HFFc6 (cell line): ENCODE measurements at places on chromosomes 6 and 20. TPM values are rescaled to one million over a fixed set of nuclear protein-coding genes. Genes with fewer than 3 reads are reported as not detected.

GRCh38 chr6:110102411-110102810 lies 77.1 kb downstream of the WASF1 start:
- DNase-seq, result no peak
- H3K4me1 ChIP-seq, result peaks cover 5% of the 10 kb centered on the region
- no peaks in the 10 kb centered on the region for H3K27me3 ChIP-seq
- peaks cover 10% of the 10 kb centered on the region for H3K36me3 ChIP-seq
- no peak overlapping the region for H3K4me3 ChIP-seq

GRCh38 chr6:117270055-117270842 lies 4.9 kb downstream of the VGLL2 start:
- H3K27ac ChIP-seq, result no peak overlapping the region
- DNase-seq, result no peak
- no peak overlapping the region for H3K4me3 ChIP-seq
- peaks cover under 1% of the 10 kb centered on the region; the same call in 1 of the 2 replicates for H3K4me1 ChIP-seq

DNA sequence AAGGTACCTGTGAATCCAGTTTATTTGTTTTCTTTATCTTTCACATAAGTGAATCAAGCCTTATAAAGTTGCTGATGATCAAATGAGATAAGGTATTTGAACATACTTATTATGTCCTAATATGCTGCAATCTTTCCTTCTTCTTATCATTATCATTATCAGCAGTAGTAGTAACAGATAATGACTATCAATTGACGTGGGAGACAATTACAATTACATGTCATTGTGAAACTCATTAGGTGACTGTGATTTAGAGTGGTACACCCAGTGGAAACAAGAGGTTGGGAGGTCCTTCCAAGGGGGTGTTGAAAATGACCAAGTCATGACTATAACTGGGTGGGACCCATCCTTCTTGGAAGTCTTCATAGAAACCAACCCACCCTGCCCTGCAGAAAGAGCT lies 2.8 kb downstream of the CLIC5 start:
- H3K27me3 ChIP-seq, result peaks cover 22% of the 10 kb centered on the region
- no peak for DNase-seq
- H3K4me1 ChIP-seq, result peaks cover 6% of the 10 kb centered on the region
- no peak overlapping the region for H3K27ac ChIP-seq

DNA sequence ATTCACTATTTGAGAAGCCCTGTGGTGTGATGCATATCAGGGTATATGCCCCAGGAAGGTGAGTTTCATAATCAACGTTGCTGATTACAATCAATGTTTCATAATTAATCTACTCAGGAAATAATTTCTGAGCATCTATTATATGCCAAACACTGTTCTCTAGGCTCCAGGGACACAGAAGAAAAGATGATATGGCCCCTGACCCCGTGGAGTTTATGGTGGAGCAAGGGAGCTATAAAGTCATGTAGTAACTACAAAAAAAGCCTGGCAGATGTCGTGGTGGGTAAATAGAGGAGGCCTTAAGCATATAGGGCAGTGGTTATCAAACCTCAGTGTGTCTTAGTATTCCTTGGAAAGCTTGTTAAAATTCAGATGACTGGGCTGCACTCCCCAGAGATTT lies 40.1 kb upstream of the BCAS1 start:
- H3K4me1 ChIP-seq, result peaks cover 10% of the 10 kb centered on the region
- no peaks in the 10 kb centered on the region for H3K36me3 ChIP-seq
- no peak overlapping the region for H3K27ac ChIP-seq
- H3K4me3 ChIP-seq, result no peak overlapping the region

DNA sequence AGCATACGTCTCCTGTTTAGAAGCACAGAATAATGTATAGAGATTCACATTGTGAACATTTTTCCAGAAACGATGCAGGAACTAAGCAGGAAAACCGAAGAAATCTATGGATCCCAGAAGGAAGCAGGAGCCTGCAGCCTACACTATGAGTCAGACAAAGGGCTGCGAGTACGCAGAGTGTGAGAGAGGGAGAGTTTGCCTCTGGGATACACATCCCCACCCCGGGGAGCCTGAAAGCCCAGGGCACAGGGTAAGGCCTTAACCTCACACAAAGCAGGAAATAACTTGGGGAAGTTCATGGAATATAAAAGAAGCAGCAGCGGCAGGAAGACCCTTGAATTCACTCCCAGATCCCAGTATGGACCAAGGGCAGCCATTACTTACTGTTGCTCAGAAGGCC lies 842.1 kb upstream of the MANEA start:
- no peak overlapping the region for H3K27ac ChIP-seq
- no peak overlapping the region for H3K4me3 ChIP-seq
- DNase-seq, result no peak
- no peaks in the 10 kb centered on the region; the same call in 1 of the 2 replicates for H3K27me3 ChIP-seq

DNA sequence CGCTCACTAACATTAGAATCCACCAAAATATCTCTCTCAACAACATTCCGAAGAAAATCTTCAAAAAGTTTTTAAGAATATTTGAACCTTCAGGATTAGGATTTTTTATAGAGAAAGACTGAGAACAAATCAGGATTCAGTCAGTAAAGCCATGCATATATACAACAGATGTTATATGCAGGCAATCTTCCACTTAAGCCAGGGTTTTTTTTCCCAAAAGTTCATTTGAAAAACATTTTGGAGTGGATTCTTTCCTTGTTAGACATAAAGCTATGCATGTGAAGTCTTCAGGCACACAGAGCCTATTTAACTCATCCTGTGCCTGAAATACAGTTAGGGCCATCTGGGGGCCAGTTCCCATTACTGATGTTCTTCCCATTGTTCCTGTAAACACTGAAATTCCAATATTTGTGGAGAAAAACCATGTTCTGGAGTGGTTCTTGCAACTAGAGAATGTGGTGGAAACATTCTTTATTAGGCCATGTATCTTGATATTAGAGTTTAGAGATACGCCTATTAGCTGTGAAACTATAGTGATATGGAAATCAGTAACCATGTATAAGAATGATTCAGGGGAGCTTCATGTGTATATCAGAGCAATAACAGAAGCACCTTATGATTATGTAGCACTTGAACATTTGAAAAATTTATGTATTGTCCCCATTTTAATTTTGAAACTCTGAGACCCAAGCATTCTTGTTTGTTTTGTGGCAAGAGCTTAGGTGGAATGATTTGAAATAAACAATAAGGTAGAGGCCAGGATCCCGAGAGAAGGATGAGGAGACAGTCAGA lies 61.7 kb downstream of the PLEKHG1 start:
- H3K27me3 ChIP-seq, result peaks cover 5% of the 10 kb centered on the region
- no peak overlapping the region for H3K4me3 ChIP-seq
- H3K27ac ChIP-seq, result no peak overlapping the region
- no peak for DNase-seq
- no peaks in the 10 kb centered on the region for H3K36me3 ChIP-seq

DNA sequence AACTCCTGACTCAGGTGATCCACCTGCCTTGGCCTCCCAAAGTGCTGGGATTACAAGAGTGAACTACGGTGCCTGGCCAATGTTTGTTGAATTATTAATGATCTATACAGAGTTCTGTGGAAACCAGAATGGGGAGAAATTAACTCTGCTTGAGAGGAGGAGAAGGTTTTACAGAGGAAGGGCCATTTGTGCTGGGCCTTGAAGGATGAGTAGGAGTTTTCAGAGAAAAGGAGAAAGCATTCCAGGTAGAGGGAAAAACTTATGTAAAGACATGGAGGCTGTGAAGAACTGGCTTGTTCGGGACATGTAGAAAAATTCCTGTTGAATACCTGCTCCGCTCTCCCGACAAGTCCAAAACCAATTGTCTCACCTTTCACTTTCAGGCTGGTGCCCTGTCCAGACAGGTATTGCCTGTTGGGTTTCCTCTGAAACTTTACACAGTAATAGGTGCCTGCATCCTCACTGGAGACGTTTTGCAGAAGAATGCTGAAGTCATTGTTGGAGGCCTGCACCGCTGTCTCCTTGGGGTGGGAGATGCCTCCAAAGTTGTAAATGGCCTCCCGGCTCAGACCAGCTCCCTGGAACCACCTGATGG lies 11.3 kb upstream of the NSFL1C start:
- DNase-seq, result no peak
- H3K4me1 ChIP-seq, result peaks cover 36% of the 10 kb centered on the region
- H3K27ac ChIP-seq, result peak overlapping the region; percentile 78; the same call in 1 of the 2 replicates
- H3K4me3 ChIP-seq, result no peak overlapping the region
- no peaks in the 10 kb centered on the region for H3K36me3 ChIP-seq

DNA sequence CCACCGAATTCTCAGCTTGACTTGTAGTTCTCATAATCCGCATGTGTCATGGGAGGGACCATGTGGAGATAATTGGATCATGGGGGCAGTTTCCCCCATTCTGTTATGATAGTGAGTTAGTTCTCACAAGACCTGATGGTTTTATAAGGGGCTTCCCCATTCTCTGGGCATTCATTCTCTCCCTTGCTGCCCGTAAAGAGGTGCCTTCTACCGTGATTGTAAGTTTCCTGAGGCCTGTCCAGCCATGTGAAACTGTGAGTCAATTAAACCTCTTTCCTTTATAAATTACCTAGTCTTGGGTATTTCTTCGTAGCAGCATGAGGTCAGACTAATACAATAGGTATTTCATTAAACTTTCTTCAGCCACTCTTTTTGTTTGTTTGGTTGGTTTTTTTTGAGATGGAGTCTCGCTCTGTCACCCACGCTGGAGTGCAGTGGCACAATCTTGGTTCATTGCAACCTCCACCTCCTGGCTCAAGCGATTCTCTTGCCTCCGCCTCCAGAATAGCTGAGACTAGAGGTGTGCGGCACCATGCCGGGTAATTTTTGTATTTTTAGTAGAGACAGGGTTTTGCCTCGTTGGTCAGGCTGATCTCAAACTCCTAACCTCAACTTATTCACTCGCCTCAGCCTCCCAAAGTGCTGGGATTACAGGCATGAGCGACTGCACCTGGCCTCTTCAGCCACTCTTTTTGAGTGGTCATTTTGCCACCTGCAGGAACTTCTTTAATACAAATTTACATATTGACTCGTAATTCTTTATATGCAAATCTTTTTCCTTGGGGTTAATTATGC lies 36.3 kb downstream of the GSTA2 start:
- H3K36me3 ChIP-seq, result no peaks in the 10 kb centered on the region
- DNase-seq, result no peak
- H3K27me3 ChIP-seq, result no peaks in the 10 kb centered on the region; the same call in 1 of the 2 replicates
- peaks cover 34% of the 10 kb centered on the region for H3K4me1 ChIP-seq
- no peak overlapping the region for H3K4me3 ChIP-seq

- H3K27me3 ChIP-seq, result peaks cover 13% of the 10 kb centered on the region
- peaks cover 60% of the 10 kb centered on the region for H3K36me3 ChIP-seq
- peak overlapping the region; percentile 99 for H3K27ac ChIP-seq
- peaks cover 66% of the 10 kb centered on the region for H3K4me1 ChIP-seq
Observed at GRCh38 chr20:31548820-31549512, 34.7 kb downstream of the HM13 start.

- no peak overlapping the region for H3K4me3 ChIP-seq
- H3K27me3 ChIP-seq, result peaks cover 35% of the 10 kb centered on the region
- no peak for DNase-seq
- H3K36me3 ChIP-seq, result no peaks in the 10 kb centered on the region
- no peak overlapping the region for H3K27ac ChIP-seq
- no peaks in the 10 kb centered on the region for H3K4me1 ChIP-seq
Observed at GRCh38 chr6:37766717-37767116, 52.8 kb upstream of the ZFAND3 start.

DNA sequence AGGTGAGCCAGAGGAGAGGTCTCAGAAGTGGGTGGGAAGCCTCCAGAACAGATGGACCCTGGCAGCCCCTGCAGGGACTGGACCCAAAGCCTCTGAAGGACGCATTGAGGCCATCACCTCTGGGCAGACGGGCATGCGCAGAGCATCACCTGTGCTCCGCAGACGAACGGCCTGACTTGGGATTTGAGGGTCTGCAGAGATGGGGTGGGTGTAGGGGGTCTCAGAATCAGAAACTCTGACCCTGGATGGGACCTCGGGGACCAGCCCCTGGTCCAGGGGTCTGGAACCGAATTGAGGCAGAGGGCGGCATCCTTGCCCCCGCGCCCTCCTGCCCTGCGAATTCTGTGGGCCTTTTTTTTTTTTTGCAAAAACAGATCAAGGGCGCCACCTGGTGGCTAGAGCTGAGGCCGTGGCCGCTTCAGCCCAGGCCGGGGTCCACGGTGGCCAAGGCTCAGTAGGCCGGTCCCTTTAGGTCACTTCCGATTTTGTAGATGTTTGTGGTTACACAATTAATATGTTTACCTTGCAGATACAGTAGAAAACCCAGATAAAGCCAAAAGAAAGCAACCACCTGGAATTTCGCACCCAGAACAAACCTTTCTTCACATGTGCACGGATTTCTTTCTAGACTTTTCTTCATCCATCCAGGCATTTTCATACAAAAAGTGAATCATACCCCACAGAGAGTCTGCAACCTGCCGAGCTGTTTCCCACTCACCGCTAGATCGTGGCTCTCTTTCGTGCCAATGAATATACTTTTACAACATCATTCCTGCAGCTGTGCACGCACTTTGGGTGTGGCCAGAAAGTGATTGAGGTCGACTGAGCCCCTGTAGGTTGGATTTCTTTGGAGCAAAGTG lies 25.9 kb downstream of the ZBP1 start:
- no peaks in the 10 kb centered on the region for H3K4me1 ChIP-seq
- H3K27me3 ChIP-seq, result peaks cover 14% of the 10 kb centered on the region; the same call in 1 of the 2 replicates
- no peaks in the 10 kb centered on the region for H3K36me3 ChIP-seq
- DNase-seq, result no peak

DNA sequence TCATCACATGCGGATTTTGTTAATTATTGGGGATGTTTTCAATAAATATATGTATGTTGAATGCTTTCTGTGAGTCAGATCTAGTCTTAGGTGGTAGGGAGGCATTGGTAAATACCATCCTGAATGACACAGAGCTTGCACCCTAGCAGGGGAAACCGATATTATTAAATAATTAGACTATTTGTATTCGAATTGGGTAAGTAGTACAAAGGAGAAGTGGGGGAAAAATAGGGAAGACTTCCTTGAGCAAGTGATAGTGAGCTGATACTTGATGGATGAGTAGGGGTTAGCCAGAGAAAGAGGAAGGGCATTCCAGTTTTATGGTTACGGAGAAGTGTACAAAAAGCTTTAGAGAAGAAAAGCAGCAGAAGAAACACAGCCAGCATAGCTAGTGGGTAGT lies 1.5 kb downstream of the RIOK1 start:
- no peaks in the 10 kb centered on the region; the same call in 1 of the 2 replicates for H3K27me3 ChIP-seq
- peak overlapping the region; percentile 93 for H3K4me3 ChIP-seq
- no peak for DNase-seq

GRCh38 chr6:3001773-3002293 lies 2.1 kb downstream of the NQO2 start:
- no peaks in the 10 kb centered on the region for H3K27me3 ChIP-seq
- peak overlapping the region; percentile 79 for H3K27ac ChIP-seq
- H3K4me1 ChIP-seq, result peaks cover 35% of the 10 kb centered on the region
- H3K36me3 ChIP-seq, result peaks cover 9% of the 10 kb centered on the region
- no peak overlapping the region for H3K4me3 ChIP-seq
- DNase-seq, result peak; percentile 87

GRCh38 chr20:952196-952795 lies 36.2 kb upstream of the ANGPT4 start:
- H3K4me3 ChIP-seq, result no peak overlapping the region
- no peak overlapping the region for H3K27ac ChIP-seq
- DNase-seq, result no peak
- no peaks in the 10 kb centered on the region for H3K36me3 ChIP-seq

The DYNLT2 gene
- total RNA-seq, result 0.50 and 0.63 TPM in 2 replicates

The BMP5 gene
- total RNA-seq, result not detected in 3 replicates

The KIAA1755 gene
- total RNA-seq, result 0.96 to 2.0 TPM (median 1.4 TPM) in 3 replicates

The ENPP4 gene
- total RNA-seq, result 0.05 TPM in 1 of 2 replicates, not detected in the other

The IMPG1 gene
- not detected in 3 replicates for total RNA-seq

The CLVS2 gene
- total RNA-seq, result not detected in 2 replicates

The RSPH3 gene
- total RNA-seq, result 6.6 to 10.1 TPM (median 9.1 TPM) in 3 replicates
